ENCODE measurements at places on chromosomes 2 and 18.

DNA sequence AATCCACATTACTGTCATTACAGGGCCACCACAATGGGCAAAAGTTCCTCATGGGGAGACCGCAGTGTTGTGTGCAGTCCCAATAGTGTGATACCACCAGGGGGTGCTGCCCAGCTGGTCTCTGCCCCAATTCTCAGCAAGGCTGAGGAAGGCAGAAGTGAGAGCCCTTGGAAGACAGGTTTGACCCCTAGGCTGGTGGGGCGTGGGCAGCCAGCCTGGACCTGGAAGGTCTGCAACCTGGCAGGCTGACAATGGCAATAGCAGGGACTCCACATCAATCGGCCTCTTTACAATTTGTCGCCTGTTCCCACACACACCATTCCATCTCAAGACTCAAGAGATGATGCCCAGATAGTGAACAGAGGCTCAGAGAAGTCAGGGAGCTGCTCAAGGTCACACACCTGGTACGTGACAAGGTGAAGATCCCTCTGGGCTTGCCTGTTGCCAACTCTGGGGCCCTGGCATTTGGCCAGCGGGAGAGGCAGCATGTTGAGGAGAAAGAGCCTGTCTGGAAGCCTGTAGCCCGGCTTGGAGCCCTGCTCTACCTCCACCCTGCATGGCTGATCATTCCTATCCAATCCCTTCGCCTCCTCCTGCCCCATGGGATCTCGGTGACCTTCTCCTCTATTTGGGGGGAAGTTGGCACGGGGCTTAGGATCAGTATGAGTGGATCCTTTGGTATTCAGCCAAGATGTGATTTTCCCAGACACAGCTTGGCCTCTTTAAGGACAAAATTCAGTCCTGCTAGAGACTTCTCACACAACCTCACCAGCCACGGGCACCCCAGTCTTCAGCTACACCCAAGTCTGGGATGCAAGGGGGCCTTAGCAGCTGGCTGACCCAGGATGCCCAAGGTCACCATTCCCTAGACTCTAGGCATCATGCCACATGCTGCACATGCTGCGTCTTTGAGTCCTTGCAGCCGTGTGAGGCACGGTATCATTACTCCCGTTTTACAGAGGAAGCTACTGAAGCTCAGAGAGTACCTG, 2.9 kb upstream of the ATOH8 start:
- DNase-seq: peak; percentile 57

DNA sequence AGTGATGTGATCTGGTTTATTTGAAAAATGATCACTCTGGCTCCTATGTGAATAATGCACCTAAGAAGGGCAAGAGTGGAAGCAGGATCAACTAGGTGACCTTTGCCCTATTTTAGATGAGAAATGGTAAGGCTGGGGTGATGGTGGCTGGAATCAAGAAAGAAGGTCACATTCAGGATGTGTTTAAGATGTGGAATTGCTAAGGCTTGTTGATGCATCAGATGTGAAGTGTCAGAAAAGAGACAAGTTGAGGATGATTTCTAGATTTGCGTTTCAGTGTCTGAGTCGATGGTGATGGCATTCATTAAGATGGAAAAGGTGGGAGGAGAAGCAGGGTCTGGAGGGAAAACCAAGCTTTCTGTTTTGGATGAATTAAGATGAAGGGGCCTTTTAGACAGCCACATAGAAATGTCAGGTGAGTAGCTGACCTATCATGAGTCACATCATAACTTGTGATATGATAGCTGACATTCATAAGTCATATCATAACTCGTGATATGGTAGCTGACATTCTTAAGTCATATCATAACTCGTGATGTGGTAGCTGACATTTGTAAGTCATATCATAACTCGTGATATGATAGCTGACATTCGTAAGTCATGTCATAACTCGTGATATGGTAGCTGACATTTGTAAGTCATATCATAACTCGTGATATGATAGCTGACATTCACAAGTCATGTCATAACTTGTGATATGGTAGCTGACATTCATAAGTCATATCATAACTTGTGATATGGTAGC, 101.2 kb upstream of the SEC11C start:
- DNase-seq: no peak

GRCh38 chr2:234320066-234320465, 176.8 kb downstream of the ARL4C start:
- no peak for DNase-seq

DNA sequence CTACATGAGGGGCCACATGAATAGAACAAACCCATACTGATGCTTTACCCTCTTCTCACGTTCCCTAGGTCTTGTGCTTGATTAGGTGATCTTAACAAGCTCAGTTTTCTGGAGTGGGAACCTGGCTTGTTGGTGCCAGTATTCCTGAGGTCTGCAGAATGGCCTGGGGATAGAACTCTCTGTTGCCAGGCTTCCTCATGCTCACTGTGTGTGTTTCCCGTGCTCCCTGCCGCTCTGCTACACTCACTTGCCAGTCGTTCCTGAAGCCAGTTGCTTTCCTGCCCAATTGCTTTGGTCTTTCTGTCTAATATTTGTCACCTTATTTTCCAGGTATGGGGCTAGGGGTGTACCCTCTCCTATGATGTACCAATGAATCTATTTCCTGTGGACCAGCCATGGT, 2111.5 kb upstream of the PIK3C3 start:
- DNase-seq: no peak

DNA sequence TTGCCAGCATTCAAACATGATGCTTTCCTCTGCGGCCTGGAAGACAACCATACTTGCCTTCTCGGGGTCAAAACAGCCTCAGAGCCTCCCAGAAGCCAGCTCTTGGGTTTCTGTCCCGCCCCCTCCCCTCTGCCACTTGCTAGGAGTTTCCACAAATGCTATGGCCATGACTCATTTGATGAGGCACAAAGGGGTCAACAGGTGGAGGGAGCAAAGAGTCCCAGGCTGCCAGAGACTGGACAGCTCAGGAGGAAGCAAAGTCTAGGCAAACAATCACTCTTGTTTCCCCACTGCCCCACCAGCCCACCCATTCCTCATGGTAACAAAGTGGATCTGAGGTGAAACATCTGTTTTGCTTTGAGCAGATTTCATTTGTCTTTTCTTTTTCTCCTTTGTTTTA, 551.1 kb downstream of the TNS1 start:
- no peak for DNase-seq

DNA sequence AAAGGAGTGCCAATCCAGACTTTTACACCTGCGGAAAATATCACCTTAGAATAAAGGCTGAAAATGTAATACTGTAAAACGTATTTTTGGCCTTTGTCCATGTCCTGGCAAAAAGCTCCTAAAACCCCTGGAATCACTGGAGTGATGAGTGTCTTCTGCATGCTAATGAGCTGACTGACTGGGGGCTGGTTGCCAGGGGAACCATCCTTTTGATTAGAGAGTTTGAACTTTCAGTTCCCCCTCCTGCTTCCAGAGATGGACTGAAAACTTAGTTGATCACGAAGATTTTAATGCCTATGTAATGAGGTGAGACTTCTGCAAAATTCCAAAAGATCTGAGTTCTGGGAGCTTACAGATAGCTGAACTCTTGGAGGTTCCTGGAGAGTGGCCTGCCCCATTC, 20.5 kb downstream of the PUM2 start:
- DNase-seq: no peak

DNA sequence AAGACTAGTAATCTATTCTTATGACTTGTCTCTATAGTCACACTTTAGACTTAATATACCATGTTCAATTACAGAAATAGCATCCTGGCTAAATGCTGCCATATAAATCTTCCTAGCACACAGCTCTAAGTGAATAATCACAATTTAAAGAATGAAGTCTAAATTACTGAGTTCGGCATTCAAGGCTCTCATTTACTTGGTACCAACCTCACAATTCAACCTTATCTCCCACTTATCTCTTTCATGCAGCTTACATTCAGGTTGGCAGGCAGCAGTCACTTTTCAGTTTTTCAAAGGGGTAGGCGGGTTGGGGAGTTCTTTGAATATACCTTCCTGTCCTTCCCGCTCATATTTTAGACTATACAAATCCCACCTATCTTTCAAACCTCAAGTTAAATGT, 1.5 kb downstream of the MMADHC start:
- no peak for DNase-seq

DNA sequence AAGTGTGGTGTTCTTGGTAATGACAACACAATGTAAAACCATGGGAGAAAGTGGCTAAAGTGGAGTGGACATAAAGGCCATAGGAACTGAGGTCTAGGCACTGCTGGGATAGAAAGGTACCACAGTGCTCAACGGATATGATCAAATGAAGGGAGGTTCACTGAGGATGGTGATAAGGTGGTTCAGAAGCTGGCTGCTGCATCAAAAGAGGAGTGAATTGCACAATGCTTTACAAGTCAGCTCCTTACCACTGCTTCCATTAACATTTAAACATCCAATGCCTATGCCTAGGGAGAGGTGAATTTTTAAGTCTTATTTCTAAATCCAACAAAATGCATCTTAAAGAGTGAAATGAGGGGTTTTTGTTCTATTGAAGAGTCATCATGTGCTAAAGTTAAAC, 100.1 kb upstream of the ITGB6 start:
- DNase-seq: no peak

GRCh38 chr2:164993287-164994016, 38.1 kb upstream of the SLC38A11 start:
- DNase-seq: no peak

DNA sequence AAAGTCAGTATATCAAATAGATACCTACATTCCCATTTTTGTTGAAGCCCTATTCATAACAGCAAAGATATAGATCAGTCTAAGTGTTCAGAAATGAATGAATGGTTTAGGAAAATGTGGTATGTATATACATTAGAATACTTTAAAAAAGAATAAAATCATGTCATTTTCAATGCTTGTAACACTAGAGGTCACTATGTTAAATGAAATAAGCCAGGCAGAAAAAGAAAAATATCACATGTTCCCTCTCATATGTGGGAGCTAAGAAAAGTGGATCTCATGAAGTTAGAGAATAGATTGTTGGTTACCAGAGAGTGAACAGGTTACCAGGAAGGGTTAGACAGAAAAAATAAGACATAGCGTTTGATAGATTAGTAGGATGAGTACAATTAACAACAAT, 1111.0 kb upstream of the SLC39A10 start:
- no peak for DNase-seq

DNA sequence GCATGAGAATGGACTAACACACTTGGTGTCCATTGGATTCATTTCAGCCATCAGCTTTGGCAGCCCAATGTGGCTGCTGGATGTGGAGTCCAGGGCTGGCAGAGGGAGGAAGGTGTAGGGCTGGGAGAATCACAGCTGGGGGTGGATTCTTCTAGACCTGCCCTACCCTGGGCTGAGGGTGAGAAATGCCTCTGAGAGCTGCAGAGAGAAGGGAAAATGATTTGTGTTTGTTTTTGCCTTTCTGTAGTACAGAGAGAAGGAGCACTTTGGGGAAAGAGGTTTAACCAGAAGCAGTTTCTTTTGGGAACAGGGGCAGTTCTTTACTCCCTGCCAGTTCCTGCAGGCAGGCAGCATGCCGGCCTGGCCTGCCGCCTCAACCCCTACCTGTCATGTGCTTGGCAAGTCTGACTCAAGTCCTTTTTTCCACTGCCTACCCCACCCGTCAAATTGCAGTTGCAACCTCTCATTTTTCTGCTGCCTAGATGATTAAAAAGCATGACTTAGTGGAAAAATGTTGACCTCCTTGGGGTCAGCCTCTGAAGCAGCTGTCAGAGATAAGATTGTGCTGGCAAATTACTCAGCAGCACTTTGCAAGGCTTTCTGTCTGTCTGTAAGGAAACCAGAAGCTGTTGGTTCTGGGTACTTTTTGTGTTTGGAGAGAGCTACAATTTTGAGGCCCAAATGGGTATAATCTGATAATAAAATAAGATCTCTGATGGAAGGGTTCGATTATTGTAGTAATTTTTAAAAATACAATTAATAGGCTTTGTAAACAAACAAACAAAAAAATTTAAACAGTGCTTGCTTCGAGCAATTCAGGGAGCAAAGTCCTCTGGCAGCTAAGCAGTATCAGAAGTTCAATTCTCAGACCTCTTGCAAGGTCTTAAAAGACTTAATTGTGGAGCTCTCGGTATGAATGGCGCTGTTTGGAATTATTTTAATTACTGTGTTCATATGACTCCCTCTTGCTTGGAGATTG, 21.7 kb downstream of the LBH start:
- peak; percentile 65 for DNase-seq

- no peak for DNase-seq
Observed at GRCh38 chr18:55884498-55884897, 296.5 kb upstream of the TCF4 start.

- peak; percentile 73 for DNase-seq
Observed at GRCh38 chr18:23053776-23054457, 81.4 kb upstream of the CABLES1 start.

GRCh38 chr18:47990981-47991380, 60.5 kb upstream of the SMAD2 start:
- no peak for DNase-seq

GRCh38 chr18:22031611-22032010, 137.8 kb upstream of the GATA6 start:
- DNase-seq: no peak

- DNase-seq: no peak
Observed at GRCh38 chr2:216183462-216183861, 74.3 kb downstream of the XRCC5 start.

DNA sequence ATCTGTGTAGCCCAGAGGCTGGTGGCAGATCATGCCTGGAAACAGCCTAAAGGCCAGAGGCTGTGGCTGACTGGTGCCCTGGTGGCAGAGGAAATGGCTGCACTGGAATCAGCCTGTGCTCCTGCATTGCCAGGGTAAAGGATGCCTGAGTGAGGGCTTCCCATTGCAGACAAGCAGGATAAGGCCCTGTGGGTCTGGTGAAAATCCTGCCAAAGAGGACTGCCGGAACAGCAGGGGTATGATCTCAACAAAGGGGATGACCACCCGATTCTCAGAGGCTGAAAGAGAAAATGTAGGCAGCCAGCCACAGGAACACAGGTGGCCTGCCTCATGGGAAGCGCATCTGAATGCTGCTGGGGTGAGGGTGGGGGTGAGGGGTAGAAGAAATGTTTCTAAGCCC, 48.2 kb downstream of the FBXO48 start:
- no peak for DNase-seq

- no peak for DNase-seq
Observed at GRCh38 chr2:191916826-191917225, 69.9 kb upstream of the CAVIN2 start.

DNA sequence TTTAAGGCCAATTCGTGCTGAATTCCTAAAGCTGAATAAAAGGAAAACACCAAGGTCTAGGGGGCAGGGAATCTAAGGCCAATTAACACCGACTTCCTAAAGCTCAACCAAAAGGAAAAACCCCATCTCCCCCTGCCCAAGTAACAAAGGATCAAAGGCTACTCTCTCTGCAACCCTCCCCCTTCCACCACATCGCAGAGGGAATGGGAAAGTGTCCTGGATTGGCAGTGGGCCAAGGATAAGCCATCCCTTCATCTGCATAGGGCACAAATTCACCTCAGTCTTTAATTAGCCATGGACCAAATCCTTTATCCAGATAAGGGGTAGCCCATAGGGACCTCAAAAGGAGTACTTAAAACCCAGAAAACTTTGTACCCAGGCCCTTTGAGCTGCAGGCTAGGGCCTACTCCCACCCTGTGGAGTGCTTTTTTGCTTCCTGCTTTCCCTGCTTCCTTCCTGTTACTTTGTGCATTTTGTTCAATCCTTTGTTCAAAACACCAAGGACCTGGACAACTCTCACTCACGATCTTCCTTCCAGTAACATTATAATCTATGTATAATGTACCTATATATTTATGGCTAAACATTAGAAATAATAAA, 2119.8 kb upstream of the CELF4 start:
- no peak for DNase-seq

- DNase-seq: no peak
Observed at GRCh38 chr2:227241005-227241404, 76.6 kb downstream of the COL4A3 start.
